ENCODE measurements at places on chromosomes 5 and 9.

DNA sequence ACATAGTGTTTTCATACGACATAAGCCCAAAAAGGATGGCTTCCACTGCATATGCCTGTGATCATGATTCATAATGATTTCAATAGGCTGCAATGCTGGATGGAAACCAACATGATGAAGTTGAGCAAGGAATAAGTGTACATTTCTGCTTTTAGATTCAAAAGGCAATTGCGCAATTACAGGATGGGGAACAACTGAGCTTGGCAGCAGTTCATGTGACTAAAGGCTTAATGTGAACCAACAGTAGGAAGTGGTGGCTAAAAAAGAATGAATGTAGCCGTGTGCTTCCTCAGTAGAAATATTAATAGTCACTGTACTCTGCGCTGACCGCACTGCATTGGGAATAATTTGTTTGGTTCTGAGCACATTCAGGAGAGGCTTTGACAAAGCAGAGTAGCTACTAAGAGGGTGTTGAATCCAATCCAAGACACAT is 51.2 kb downstream of the SLC1A3 start:
- no peak overlapping the region for H3K27ac ChIP-seq
- no peak overlapping the region for H3K4me3 ChIP-seq
- H3K27me3 ChIP-seq: no peaks in the 10 kb centered on the region
- peak; percentile 81 for DNase-seq
- H3K36me3 ChIP-seq: no peaks in the 10 kb centered on the region
- peaks cover 16% of the 10 kb centered on the region for H3K4me1 ChIP-seq

GRCh38 chr5:87770601-87771121 is 357.9 kb upstream of the CCNH start:
- H3K4me3 ChIP-seq: no peak overlapping the region
- H3K36me3 ChIP-seq: no peaks in the 10 kb centered on the region
- H3K27ac ChIP-seq: no peak overlapping the region
- peaks cover 15% of the 10 kb centered on the region for H3K27me3 ChIP-seq
- H3K4me1 ChIP-seq: no peaks in the 10 kb centered on the region
- DNase-seq: no peak

- no peaks in the 10 kb centered on the region for H3K4me1 ChIP-seq
- H3K4me3 ChIP-seq: no peak overlapping the region
- no peaks in the 10 kb centered on the region for H3K36me3 ChIP-seq
- H3K27ac ChIP-seq: peak overlapping the region; percentile 40
Measured at GRCh38 chr5:58940446-58940845, 357.6 kb downstream of the RAB3C start.

DNA sequence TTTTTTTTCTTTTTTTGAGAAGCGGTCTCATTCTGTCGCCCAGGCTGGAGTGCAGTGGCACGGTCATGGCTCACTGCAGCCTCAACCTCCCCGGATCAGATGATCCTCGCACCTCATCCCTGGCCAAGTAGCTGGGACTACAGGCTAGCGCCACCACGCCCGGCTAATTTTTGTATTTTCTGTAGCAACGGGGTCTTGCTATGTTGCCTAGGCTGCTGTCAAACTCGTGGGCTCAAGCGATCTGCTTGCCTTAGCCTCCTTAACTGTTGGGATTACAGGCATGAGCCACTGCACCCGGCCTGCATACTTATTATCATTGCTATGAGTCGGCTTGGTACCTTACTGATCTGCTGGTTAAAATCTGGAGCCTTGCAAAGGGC is 790 bp upstream of the IARS1 start:
- DNase-seq: no peak
- H3K4me3 ChIP-seq: peak overlapping the region; percentile 64
- peaks cover 13% of the 10 kb centered on the region for H3K4me1 ChIP-seq
- no peaks in the 10 kb centered on the region for H3K27me3 ChIP-seq
- peaks cover 26% of the 10 kb centered on the region for H3K36me3 ChIP-seq

- no peaks in the 10 kb centered on the region for H3K4me1 ChIP-seq
- no peak for DNase-seq
- no peak overlapping the region for H3K27ac ChIP-seq
- H3K27me3 ChIP-seq: no peaks in the 10 kb centered on the region
- H3K36me3 ChIP-seq: no peaks in the 10 kb centered on the region
Measured at GRCh38 chr9:8473244-8474020, 673.9 kb upstream of the DMAC1 start.

DNA sequence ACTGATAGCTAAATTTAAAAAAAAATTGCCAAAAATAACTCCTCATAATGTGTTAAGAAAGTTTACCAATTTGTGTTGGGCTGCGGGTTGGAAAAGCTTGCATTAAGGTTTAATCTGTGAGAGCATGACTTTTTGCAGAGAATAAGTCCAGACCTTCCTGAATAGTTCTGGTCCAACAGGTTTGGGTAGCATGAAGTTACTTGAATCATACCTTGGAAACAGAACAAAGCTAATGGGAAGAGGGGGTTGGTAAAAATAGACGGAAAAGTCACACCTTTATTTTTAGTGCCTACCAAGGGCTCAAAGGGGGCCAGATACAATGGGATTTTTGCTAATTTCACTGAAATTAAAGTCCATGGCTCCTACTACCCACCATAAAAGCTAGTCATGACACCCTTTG is 17.1 kb upstream of the MATR3 start:
- H3K4me1 ChIP-seq: peaks cover 26% of the 10 kb centered on the region
- no peak for DNase-seq
- no peak overlapping the region for H3K4me3 ChIP-seq
- H3K36me3 ChIP-seq: no peaks in the 10 kb centered on the region

- H3K4me3 ChIP-seq: peak overlapping the region; percentile 25
- no peaks in the 10 kb centered on the region for H3K4me1 ChIP-seq
- peak overlapping the region; percentile 83 for H3K27ac ChIP-seq
- H3K27me3 ChIP-seq: no peaks in the 10 kb centered on the region
- peaks cover 4% of the 10 kb centered on the region for H3K36me3 ChIP-seq
- DNase-seq: peak; percentile 91
Measured at GRCh38 chr9:98998441-98999151, 54.9 kb downstream of the COL15A1 start.

DNA sequence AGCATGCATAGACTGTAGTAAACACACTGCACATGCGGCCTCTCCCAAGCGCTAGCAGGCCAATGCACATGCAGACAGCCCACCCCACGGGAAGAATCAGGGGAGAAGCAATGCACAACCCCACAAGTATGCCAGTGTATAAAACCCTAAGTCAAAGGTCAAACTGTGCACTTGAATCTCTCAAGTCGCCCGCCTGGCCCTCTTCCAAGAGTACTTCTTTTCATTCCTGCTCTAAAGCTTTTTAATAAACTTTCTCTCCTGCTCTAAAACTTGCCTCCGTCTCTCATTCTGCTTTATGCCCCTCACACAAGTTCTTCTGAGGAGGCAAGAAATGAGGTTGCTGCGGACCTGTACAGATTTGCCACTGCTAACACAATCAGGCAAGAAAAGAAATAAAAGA is 50.4 kb downstream of the PTPDC1 start:
- H3K4me1 ChIP-seq: peaks cover 63% of the 10 kb centered on the region
- DNase-seq: no peak
- H3K27me3 ChIP-seq: no peaks in the 10 kb centered on the region
- peak overlapping the region; percentile 87 for H3K27ac ChIP-seq
- no peak overlapping the region for H3K4me3 ChIP-seq
- no peaks in the 10 kb centered on the region for H3K36me3 ChIP-seq

DNA sequence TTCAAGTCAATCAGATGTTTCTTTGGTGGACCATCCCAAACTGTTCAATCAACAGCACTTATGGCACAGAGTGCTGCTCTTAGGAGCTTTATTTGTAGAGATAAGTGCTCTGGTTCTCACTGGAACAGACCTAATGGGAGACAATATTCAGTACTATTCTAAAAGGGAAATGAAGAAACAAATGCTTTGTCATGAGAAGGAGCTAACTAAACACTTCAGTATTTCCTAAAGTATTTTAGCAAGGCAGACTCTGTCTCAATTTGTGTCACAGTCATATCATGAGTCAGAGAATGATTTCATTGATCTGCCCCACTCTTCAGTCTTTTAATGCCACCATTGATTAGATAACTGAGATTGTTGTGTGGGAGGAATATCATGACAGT is 175.3 kb downstream of the SLF1 start:
- H3K4me1 ChIP-seq: no peaks in the 10 kb centered on the region
- no peak overlapping the region for H3K27ac ChIP-seq

GRCh38 chr9:120869726-120870125 is 7.3 kb downstream of the PHF19 start:
- no peak for DNase-seq
- peaks cover 54% of the 10 kb centered on the region for H3K36me3 ChIP-seq
- H3K27me3 ChIP-seq: no peaks in the 10 kb centered on the region
- H3K27ac ChIP-seq: peak overlapping the region; percentile 81

- H3K27ac ChIP-seq: no peak overlapping the region
- H3K4me3 ChIP-seq: no peak overlapping the region
- no peaks in the 10 kb centered on the region for H3K27me3 ChIP-seq
Measured at GRCh38 chr9:89841456-89841855, 236.6 kb downstream of the GADD45G start.

GRCh38 chr5:162824360-162824759 is 613.0 kb upstream of the CCNG1 start:
- H3K36me3 ChIP-seq: no peaks in the 10 kb centered on the region
- no peak for DNase-seq
- H3K4me3 ChIP-seq: no peak overlapping the region
- H3K27ac ChIP-seq: no peak overlapping the region

GRCh38 chr9:131776473-131776872 is 36.6 kb upstream of the RAPGEF1 start:
- no peak overlapping the region for H3K27ac ChIP-seq
- H3K4me3 ChIP-seq: no peak overlapping the region
- no peak for DNase-seq
- no peaks in the 10 kb centered on the region for H3K27me3 ChIP-seq
- no peaks in the 10 kb centered on the region for H3K4me1 ChIP-seq
- no peaks in the 10 kb centered on the region for H3K36me3 ChIP-seq

DNA sequence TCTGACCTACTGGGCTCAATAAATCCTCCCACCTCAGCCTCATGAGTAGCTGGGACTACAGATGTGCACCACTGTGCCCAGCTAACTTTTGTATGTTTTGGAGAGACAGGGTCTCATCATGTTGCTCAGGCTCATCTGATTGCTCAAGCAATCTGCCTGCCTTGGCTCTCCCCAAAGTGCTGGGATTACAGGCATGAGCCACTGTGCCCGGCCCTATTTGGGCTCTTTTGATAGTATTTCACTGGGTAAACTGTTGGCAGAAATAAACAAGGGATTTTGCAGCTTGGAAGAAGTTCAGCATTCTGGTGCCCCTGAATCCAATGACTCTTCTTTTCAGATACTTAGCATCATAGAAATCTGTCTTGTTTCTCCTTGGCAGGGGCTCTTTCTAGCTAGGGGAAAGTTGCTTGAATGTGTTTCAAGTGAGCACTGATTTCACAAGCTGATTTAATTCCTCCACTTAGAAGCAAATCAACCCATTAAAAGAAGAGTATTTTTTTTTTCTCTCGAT is 146.8 kb downstream of the PAPPA start:
- no peak for DNase-seq
- no peaks in the 10 kb centered on the region for H3K27me3 ChIP-seq
- no peak overlapping the region for H3K27ac ChIP-seq

- H3K36me3 ChIP-seq: no peaks in the 10 kb centered on the region
- no peaks in the 10 kb centered on the region for H3K27me3 ChIP-seq
- no peak overlapping the region for H3K4me3 ChIP-seq
- peak overlapping the region; percentile 27 for H3K27ac ChIP-seq
- no peak for DNase-seq
Measured at GRCh38 chr5:135246605-135246922, 152.5 kb downstream of the MACROH2A1 start.

GRCh38 chr5:173781816-173782670 is 106.1 kb upstream of the CPEB4 start:
- no peaks in the 10 kb centered on the region for H3K36me3 ChIP-seq
- H3K4me1 ChIP-seq: no peaks in the 10 kb centered on the region
- peak overlapping the region; percentile 67 for H3K27ac ChIP-seq
- peak; percentile 93 for DNase-seq
- H3K4me3 ChIP-seq: no peak overlapping the region
